ENCODE measurements at places on chromosomes 7 and 10.

DNA sequence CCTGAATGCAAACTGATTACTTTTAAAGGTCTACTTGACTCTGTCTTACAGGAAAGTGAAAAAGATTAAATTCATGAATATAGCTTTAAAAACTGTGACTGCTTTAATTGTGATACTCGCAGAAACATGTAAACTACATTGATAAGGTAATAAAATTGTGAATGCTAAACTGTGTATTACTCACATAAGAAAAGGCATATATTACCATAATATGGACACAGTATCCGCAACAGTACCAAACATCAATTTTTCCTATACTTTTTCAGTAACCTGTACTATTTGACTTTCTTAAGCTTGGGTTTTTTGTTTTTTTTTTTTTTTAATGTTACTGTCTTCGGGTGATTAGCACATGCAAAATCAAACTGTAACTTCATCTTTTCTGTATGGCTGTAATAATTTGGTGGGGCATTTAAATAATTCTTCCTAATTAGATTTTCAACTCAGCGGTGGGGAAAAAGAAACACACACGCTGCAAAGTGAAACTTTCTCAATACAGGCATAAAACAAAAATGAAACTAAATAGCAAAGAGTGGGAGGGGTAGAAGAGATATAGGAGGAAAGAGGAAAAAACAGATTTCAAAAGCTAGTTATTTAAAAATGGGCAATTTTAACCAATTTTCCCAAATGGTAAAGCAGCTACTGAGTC is 23.2 kb downstream of the NT5C3A start:
- DNase-seq: no peak

DNA sequence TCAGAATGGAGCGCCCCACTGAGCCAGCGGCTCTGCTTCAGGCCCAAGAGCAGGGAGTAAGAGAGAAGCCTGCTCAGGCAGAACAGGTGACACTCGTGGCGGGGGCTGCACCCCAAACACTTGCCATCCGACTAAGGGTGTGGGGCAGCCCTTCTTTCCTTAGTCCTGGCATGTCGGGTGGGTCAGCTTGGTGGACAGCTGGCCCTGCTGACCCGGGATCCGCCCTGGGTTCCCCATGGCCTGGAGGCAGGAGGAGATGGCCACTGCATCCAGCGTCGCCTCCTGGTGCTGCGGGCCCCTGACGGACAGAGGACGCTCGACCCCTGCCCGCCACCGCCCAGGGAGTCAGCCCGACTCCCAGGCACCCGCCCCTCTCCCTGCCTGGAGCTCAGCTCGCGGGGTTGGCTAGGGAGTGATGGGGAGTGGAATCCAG is 1.2 kb upstream of the PAOX start:
- no peak for DNase-seq

GRCh38 chr7:155545348-155545747 is 1.0 kb downstream of the CNPY1 start:
- no peak for DNase-seq

GRCh38 chr10:452512-453426 is 236.7 kb downstream of the DIP2C start:
- DNase-seq: no peak

GRCh38 chr10:120415709-120416330 is 41.2 kb upstream of the PLPP4 start:
- DNase-seq: no peak

DNA sequence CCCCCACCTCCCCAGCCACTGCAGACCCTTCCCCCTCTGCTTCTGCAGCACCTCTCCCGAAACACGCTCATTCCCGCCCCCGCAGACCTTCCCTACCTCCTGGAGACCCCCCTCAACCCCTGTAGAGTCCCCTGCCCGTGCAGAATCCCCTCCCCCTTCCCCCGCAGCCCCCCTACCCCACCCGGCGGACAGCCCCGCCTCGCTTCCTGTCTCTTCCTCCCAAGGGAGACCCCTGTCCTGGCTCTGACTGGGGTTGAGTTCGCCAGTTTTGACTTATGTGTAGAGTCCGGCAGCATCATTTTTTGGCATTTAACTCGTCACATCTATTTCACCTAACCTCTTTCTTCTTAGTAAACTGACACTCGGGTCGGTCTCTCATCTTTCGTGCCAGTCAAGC is 54.0 kb downstream of the ALOX5 start:
- DNase-seq: no peak

- no peak for DNase-seq
Observed at GRCh38 chr10:68121852-68122251, 12.6 kb downstream of the MYPN start.

GRCh38 chr7:73741600-73741999 is 3.0 kb upstream of the ABHD11 start:
- no peak for DNase-seq

DNA sequence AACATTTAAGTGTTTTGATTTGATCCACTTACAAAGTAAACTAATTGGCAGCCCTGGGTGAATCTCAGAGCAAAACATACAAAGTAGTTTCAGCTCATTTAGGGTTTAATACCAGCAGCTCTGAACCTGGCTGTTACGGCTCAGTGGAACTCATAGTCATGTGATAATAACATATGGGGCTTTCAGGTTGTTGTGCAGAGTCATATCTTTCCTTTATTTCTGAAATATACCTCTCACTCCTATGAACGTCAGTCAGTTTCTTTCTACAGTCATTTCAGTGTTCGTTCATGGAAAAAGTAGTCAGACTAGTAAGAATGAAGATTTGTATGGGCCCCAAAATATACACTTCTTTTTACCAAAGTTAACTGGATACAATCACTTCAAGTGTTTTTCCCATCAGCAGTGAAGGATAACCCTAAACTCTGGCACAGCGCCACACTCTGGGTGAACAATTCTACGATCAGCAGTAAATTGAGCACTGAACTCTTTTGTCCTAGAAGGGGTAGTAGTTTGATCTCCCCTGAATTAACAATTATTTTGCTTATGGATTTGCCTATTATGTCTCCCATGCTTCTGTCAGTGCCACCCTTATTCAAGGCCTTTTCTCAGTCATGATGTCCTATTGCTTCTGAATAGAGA is 218.6 kb downstream of the THSD7A start:
- DNase-seq: no peak

DNA sequence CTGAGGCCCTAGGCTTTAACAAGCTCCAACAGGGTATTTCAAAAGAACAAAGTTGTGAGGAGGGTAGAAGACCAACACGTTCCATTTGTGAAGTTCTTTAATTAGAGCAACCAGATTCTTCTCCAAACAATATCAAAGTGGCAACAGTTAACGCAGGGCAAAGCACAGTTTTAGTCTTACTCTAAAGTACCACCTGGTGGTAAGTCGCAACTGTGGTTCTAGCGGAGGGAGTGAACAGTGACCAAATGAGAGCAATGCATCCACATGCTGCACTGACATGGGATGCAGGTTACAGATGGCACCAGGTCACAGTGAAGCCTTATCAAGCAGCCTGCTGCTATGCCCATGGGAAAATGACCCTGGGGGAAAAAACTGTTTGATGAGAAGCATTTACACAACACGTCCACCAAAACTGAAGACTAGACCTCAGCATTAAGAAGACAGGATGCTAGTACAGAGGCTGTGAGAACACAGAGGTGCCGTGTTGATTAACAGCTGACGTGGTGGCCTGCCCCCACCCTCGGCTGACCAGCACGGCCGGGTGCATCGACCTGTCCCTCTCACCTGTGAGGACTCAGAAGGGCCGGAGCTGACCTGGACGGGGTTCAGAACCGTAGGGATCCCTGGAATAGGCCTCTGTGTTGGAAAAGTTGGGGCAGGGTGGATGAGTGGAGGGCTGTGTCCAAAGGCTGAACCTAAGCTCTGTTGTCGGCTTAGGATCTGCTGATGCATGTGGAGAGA is 211.2 kb downstream of the GLI3 start:
- DNase-seq: no peak

DNA sequence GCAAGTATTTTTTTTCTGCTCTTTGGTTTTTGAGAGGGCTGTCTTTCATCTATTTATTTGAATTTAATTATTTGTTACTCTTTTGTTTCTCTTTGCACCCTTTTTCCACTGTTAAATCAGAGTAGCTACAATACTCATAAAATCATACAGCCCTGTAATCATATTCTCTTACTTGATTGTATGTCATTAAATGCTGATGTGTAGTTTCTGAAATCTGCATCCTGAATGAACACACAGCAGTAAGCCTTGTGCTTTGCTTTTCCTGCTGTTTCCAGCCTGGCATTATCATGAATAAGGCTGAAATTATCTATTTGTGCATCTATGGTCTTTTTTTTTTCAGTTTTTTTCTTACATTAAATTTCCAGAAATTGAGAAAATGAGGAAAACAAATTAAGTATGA is 4.1 kb downstream of the LRRC18 start:
- no peak for DNase-seq

DNA sequence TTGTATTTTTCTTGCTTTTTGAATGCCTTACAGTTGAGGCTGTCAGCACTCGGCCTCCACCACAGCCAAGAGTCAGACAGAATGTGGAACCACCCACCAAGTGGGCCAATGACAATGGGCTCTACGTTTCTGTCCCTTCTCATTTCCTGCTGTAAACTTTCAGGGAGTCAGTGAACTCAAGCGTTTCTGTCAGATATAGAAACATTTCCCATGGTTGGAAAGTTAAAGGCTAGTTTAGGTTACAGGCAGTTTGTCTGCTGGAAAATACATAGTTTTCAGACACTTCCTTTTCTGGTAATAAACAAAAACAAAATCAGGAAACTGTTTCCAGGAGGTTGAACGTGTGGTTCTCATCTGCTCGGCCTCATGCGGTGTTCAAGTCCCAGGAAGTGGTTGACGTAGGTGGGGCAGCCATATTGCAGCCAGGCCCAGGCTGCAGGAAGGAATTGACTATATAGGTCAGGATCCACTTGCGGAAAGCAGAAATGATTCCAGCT is 245.1 kb downstream of the CAMK1D start:
- peak; percentile 43 for DNase-seq

DNA sequence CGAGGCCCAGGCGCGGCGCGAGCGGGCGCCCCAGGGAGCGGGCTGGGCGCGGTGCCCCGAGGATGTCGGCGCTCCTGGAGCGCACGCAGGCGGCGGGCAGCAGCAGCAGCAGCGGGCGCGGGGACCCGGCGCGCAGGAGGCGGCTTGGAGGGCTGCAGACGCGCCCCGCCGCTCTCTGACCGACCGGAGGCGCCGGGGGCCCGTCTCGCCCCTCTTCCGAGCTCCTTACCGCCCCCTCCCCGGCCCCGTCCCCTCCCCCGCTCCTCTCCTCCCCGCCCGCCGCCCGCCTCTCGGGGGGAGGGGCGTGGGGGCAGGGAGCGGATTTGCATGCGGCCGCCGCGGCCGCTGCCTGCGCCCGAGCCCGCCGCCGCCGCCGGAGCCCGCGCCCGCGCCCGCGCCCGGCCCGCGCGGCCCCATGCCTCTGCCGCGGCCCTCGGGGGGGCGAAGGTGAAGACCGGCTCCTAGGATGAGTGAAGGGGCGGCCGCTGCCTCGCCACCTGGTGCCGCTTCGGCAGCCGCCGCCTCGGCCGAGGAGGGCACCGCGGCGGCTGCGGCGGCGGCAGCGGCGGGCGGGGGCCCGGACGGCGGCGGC is at the start of gene NRG3:
NRG3 (plus strand) TSS at position 320 of the 592 bp plus-strand sequence.
- no peak for DNase-seq

DNA sequence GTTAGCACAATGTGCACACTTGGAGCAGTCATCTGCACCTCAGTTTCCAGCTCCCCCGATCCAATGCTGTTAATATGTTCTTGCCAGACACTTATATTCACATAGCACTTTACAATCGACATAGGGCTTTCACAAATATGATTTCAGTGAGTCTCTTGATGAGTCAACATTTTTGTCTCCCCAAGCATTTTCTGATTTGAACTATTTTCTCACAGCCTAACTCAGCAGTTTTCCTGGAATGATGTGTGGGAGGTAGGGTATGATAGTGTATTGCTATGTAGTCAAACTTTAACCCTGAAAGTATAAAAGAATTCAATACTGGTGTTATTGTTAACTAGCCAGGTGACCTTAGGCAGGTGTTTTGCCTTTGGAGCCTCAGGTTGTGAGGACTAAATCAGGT is 82.5 kb upstream of the LRGUK start:
- DNase-seq: no peak

GRCh38 chr7:138981332-138982203 is at the start of gene KIAA1549:
KIAA1549 (minus strand) TSS chr7:138981389; CDS start chr7:138981269, 120 bp downstream.
- DNase-seq: peak; percentile 72

GRCh38 chr10:4070921-4071660 is 286.1 kb upstream of the KLF6 start:
- no peak for DNase-seq

DNA sequence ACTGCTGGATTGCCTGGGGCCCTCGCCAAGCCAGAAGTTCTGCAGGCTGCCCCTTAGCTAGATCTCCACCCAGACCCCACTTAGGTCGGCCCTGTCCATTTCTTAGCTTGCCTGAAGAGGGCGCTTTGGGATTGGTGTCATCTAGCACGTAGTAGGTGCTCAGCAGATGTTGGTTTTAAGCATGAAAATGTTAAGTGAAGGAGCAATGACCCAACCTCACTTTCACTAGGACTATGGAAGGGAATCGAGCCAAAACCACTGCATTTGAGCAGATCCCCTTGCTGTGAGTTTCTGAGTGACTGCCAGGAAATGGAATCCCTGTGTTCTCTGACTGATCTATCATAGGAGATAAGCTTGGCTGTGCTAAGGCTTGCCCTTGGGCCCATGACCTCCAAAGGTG is 131.7 kb upstream of the EEPD1 start:
- DNase-seq: peak; percentile 22
